ENCODE measurements at places on chromosomes 4 and X.

- no peak for DNase-seq
Measured at GRCh38 chr4:89411539-89412309, 104.1 kb upstream of the GPRIN3 start.

- no peak for DNase-seq
Measured at GRCh38 chrX:103211012-103211715, 3.7 kb upstream of the BEX4 start.

DNA sequence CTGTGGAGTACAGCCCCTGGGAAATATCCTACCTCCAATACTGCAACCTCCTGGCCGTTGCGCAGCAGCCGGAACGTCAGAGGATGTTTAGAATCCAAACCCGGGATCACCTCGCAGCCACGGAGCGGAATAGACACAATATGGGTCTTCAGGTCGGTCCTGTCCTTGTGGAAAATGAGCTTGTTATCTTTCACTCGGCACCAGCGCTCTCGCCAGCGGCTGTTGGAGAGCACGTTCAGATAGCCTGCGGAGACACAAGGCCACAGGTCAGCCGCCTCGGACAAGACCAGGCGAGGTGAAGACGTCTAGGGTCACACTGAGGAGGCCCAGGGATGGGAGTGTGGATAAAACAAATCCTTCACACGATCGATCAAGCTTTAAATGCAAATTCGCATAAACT is 139.3 kb downstream of the AFAP1 start:
- no peak for DNase-seq

DNA sequence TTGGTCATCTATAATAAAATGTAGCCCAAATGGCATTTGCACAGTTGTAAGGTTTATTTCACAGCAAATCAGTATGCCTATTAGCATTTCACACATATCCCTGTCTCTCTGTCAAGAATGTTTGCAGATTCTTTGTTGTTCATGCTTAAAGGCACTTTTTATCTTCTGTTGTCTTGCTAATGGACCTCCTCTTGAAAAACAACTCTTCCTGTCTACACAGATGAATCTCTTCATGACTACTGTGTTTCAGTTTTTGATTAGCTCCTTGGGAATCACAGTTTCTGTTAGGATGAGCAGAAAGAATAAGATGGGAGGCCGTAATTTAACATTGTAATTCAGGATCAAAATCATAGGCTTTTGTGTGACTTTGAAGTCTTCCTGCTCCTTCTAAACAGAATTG is 35.5 kb upstream of the SLC4A4 start:
- DNase-seq: no peak

DNA sequence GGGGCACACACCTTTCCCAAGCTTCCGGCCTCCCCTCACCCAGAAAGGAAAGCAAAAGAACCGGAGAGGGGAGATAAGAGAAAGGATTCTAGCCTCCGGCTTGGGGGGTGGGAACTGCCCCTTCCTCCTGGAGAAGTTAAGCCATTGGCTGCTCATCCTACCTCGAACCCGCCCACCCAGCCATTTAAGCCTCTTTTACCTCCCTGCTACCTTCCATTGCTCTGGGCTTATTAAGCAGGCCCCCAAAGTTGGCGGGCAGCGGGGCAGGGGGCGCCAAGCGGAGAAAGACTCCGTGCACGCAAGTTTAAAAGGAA is 2.3 kb downstream of the MAML3 start:
- peak; percentile 71 for DNase-seq

GRCh38 chr4:76029300-76029699 is 6.0 kb upstream of the CXCL10 start:
- DNase-seq: no peak

DNA sequence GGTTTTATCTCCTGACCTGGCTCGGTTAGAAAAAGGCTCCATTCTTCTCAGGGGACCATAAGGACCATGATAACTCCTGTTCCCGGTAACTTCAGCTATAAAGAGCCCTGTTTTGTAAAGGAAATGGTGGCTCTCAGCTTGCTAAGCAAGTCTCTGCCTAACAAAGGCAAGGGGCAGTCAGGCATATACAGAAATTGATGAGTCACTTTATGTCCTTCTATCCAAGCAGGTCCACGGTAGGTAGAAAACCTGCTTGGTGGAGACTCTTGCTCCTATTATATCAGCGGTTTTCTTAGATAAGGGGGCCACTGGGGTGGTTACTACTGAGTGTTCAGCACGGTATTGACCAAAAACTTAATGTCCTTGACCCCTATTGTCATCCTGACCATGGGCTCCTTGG is 203.0 kb upstream of the KLF8 start:
- DNase-seq: no peak

DNA sequence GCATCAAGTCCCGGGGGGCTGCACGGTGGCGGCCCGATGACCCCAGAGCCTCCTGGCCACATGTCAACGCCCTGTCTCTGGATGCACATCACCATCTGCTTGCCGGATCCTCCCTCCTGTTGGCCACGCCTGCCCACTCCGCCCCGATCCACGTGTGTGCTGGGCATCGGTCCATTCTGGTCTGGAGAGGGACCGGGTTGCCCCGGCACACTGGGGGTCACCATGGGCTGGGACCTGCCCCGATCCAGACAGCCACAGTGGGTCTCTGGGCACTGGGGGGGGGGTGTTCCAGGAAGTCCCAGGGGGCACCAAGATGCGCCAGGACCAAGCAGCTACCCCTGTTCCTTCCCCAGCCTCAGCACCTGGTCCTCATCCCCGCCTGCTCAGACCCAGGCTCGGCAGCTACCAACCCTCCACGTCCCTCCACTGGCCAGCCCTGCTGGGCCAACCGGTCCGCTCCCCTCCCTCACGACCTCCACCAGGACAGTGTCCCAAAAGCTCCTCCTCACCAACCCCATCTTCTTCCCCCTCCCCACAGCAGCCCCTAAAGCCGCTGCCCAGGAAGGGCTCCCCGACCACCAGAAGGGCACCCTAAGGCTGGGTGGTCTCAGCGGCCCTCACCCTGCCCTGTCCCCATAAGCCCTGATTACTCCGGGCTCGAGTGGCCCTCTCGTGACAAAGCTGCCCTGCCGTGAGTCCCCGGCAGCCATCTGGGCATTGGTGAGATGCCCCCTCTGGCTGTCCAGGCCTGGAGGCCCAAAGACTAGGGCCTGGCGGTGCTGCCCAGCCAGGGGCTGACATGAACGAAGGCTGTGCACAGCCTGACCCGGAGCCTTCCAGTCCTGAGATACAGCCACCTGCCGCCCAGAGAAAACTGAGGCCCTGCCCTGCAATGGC is 4.6 kb downstream of the CTBP1 start:
- DNase-seq: no peak

GRCh38 chrX:37765507-37765906 is 14.4 kb upstream of the CYBB start:
- no peak for DNase-seq

GRCh38 chr4:52588771-52589591 is 70.1 kb downstream of the USP46 start:
- DNase-seq: no peak

GRCh38 chrX:30150196-30150895 is 65.0 kb upstream of the MAGEB2 start:
- no peak for DNase-seq

- DNase-seq: no peak
Measured at GRCh38 chr4:124590480-124590879, 122.1 kb downstream of the ANKRD50 start.

DNA sequence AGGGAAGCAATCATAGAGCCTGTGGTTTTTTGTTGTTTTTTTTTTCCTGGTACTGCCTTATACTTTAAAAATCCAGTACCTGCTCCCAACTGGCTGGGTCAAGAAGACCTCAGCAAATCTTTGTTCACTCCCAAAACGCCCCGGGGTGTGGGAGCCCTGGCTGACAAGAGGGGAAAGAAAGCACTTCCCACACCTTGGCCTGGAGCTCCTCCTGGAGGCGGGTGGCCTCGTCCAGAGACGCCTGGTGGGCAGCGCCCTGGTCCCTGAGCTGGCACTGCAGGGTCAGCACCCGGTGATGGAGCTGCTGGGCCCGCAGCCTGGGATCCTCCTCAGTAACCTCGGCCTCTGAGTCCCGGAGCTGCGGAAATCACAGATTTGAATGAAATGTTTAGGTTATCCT is 38.2 kb downstream of the C4orf50 start:
- DNase-seq: no peak

- DNase-seq: peak; percentile 34
Measured at GRCh38 chr4:6250235-6250983, 19.2 kb upstream of the WFS1 start.

- DNase-seq: no peak
Measured at GRCh38 chr4:121140716-121141460, 23.2 kb downstream of the TNIP3 start.

- DNase-seq: no peak
Measured at GRCh38 chr4:74098427-74098994, 484 bp downstream of the CXCL2 start.

- DNase-seq: no peak
Measured at GRCh38 chrX:113545040-113545439, 704.4 kb upstream of the AMOT start.

- no peak for DNase-seq
Measured at GRCh38 chr4:1459081-1459721, 53.0 kb upstream of the NKX1-1 start.

- DNase-seq: no peak
Measured at GRCh38 chr4:80005863-80006262, 67.2 kb downstream of the ANTXR2 start.

DNA sequence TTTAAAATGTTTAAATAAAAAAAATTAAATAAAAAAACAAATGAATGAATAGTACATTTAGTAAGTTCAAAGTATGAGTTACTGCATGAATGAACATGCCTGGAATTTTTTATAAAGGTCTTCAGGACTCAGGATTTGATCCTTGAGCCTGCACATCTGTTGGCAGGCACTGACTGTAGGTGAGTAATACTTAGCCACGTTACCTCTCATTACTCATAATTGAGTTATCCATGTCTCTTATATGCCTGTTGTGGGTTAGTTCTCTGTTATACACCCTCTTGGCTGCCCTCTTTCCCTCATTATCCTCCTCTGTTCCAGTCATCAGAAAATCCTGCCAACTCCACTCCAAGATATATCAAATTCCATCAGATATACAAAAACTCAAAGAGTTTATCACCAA is 276.0 kb downstream of the FBXW7 start:
- DNase-seq: no peak

- DNase-seq: no peak
Measured at GRCh38 chr4:30776451-30776850, 56.3 kb downstream of the PCDH7 start.

- DNase-seq: no peak
Measured at GRCh38 chrX:86133761-86134160, 14.5 kb upstream of the DACH2 start.

DNA sequence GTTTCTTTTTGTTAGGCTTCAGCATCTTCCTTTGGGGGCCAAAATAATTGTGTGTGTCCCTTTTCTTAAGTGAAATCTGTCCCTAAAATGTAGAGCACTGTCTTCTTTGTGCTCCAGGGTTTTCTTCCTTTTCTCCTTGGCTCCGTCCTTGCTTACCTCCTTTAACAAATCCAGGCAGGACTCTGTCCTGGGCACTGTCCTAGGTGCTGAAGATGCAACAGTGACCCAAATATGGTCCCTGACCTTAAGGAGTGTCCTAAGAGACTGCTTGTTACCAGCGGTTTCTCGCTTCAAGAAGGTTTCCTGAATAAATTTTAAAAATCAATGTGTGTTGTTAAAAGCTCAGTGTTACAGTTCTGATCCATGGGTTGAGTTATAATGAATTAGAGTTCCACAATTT is 471.8 kb downstream of the KCNIP4 start:
- DNase-seq: no peak

DNA sequence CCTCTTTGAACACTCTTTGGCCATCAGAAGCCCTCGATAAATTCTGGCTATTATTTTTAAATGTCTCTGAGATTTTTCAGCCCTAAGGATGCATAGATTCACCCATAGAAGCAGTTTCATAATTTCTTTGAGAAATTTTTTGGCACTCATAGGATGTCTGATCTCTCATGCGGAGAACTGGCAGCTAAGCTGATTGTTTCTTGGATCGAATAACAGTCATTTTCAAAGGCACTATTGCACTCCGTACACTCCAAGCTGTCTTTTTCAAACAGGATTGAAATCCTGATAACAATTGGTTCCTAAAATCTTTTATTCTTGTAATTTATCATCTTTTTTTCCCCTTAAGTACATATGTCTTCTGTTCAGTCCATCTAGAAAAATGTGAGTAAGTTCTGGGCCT is 411.9 kb downstream of the SPOCK3 start:
- DNase-seq: no peak

- no peak for DNase-seq
Measured at GRCh38 chr4:174918058-174918457, at the start of gene ADAM29. TSS of gene ADAM29 (plus strand) at chr4:174918358. CDS start at chr4:174975526, 57,168 bp downstream.

DNA sequence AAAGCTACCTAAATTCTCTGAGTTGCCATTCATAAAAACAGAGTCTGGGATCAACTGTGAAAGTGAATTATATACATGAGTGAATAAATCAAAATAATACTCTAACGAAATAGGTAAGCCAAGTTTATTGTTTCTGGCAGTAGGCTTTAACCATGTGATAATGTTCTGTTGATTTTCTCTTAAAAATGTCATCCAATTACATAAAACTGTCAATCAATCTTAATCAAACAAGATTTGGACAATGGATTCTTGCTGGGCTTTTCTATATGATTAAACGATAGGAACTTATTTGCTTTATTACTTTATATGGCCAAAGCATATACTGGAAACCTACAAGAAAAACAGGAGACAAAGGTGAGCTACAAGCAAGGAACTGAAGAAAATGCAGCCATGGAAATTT is 148.8 kb downstream of the INPP4B start:
- no peak for DNase-seq

DNA sequence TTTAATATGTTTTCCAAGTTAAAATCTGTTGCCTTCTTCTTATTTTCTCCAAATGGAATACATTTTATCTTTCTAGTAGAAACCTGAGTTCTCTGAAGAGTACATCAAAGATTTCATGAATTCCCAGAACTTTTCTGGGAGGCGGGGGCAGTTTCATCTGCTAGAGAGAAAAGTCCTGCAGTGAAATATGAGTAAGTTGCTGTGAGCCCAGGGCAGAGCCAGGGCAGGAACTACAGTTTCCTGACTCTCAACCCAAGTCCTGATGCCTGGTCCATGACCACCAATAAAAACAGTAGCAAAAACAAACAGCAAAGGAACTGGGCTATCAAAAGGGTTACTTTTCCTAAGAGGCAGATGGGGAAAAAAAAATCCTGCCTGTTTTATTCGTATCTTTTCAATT is 239.4 kb upstream of the CTSO start:
- DNase-seq: no peak

GRCh38 chr4:88458104-88458740 is 1.3 kb downstream of the HERC5 start:
- DNase-seq: no peak

DNA sequence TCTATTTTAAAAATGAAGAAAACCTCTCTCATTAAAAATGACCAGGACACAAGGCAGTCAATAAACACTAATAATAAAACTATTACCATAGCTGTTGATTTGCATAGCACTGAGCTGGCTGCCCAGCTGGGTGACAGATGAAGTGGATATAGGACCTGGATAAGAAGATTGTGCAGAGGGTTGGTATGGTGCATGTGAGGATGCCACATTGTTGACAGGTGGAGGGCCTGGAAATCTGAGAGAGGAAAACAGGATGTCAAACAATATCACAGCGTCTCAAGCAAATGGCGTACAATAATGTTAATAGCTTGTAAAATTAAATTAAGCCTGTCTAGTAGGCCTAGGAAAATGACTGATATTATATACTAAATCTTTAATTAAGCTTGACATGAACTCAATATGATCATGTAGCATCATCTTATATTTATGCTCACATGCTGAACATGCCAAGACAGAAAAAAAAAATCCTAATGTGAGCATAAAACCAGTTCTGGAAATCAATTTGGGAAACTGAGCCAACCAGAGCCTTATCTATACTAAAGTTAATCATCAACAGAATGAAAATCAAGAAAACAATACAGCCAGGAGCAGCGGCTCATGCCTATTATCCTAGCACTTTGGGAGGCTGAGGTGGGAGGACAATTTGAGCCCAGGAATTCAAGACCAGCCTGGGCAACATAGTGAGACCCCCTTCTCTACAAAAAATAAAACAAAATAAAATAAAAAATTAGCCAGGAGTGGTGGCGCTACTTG is 18.6 kb downstream of the SEC24D start:
- DNase-seq: no peak
